ENCODE measurements at places on chromosomes 3 and 15.

- no peak for DNase-seq
These were observed 57.1 kb downstream of the FEM1B start for GRCh38 chr15:68334661-68335124.

GRCh38 chr3:36751326-36751725, 13.0 kb downstream of the DCLK3 start:
- DNase-seq, result no peak

GRCh38 chr3:136955813-136956212, 2.0 kb upstream of the IL20RB start:
- no peak for DNase-seq

DNA sequence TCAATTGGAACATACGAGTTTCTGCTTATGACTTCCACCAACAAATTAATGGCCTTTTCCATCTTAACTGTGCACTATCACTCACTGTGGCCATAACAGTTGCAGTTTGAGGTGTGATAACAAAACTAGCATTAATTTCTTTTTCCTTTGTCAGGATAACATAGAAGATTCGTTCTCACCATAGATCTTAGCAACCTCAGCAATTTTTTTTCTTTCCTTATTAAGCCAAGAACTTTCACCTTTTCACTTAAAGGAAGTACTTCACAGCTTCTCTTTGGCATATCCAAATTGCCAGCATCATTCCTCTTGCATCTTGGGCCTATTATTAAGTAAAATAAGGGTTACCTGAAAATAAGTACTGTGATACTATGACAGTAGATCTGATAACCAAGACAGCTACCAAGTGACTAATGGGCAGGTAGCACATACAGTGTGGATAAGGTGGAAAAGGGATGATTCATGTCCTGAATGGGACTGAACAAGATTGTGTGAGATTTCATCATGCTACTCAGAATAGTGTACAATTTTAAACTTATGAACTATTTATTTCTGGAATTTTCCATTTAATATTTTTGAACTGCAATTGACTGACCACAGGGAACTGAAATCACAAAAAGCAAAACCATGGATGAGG, 46.6 kb downstream of the CEP70 start:
- no peak for DNase-seq

- DNase-seq, result no peak
These were observed 331.8 kb upstream of the TBL1XR1 start for GRCh38 chr3:177529071-177529550.

All from SJCRH30 (cell line).